Activated naive CD8-positive, alpha-beta T cell treated with anti-CD3 and anti-CD28 coated beads for 36 hours (primary cell): ENCODE measurements at places on chromosomes 3 and 15.
A peak's percentile ranks its signal among the peaks of the same experiment; 100 is the strongest.

- no peak for DNase-seq
These were observed 40.2 kb upstream of the TF start for GRCh38 chr3:133706033-133706432.

- DNase-seq = no peak
These were observed 92.1 kb upstream of the TSPAN3 start for GRCh38 chr15:77162872-77163633.

- no peak for DNase-seq
These were observed 138.3 kb downstream of the DIPK2A start for GRCh38 chr3:144109944-144110343.

DNA sequence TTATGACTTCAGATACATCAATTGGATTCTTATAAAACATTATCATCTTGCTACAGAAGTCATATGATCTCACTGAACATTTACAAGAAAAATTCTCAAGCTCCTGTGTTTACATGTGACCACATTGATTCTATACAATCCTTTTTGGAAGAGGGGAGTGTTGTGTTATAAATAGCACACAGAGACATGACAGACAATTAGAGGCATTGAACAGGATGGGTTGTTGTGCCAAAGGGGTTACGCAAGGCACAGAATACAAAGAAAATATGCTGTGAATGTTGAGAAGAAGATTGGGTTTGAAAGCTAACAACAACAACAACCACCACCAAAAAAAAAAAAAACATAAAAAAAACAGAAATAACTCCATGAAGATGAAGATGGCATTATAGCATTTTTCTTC lies 32.5 kb upstream of the TBL1XR1 start:
- no peak for DNase-seq

GRCh38 chr15:44536962-44537734 lies at the start of gene EIF3J:
EIF3J (plus strand) TSS chr15:44537147; CDS start chr15:44537195, 48 bp downstream.
- peak; percentile 97 for DNase-seq

GRCh38 chr15:36469311-36469966 lies 110.0 kb upstream of the CDIN1 start:
- no peak for DNase-seq

DNA sequence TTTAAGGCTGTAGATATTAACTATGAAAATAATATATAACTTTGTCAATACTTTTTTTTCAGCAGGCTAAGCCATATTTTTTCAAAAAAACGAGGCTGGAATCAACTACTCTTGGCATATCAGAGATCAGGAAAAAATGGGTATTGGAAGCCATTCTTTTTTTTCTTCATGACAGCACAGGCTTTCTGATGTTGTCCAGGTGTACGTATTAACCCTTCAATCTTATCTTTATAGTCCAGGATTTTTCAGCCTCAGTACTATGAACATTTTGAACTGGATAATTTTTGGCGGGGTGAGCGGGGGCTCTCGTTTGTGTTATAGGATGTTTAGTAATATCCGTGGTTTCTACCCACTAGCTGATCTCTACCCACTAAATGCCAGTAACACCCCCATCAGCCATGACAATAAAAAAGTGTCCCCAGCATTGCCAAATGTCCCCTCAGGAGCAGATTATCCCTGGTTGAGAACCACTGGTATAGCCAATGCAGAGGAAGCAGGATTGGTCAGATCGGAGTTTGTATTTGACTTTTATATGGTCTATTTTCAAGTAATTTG lies 52.0 kb downstream of the PLCL2 start:
- no peak for DNase-seq

- DNase-seq = no peak
These were observed 70.0 kb downstream of the EXOG start for GRCh38 chr3:38566215-38566528.

DNA sequence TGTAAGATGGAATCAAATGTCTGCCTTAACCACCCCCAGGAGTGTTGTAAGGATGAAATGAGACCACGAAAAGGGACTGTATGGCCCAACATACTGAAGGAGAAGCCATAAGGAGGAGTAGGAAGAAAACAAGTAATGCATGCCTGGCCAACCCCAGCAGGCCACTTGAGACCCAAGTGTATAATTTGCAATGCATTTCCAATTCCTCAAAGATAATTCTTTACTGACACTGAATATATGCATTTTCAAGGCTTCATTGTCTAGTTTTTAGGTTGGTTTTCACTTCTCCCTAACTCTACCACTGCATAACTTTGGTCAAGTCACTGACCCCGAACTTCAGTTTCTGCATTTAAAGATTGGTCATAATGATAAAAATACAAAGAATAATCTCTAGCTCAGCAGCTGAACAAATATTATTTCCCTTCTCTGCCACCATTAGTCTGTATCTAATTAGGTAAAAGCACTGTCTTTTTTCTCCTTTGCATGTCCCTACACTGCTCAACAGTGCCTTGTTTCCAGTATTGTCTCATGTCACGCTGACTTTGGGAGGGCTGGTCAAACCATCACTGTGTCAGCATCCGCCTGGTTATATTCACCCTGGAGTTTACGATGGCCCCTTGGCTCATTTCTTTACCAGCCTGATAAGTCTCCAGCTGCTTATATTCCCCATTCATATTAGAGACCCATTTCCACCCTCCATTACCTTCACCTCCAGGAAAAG lies 378.6 kb downstream of the NTRK3 start:
- DNase-seq = no peak

- no peak for DNase-seq
These were observed 97.5 kb downstream of the IGF1R start for GRCh38 chr15:98745650-98746374.

DNA sequence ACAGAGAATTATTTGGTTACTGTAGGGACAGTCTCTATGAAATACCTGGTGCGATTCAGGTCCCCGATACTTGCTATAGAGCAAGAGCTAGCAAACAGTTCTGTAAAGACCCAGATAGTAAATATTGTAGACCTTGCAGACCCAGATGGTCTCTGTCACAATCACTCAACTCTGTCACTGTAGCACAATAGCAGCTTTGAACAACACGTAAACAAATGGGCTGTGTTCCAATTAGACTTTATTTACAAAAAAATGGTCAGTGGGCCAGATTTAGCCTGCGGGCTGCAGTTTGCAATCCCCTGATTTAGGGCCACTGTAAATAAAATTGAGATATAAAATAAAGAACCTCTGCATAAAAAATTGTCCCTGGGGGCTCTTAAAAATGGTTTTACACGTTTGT lies 127.7 kb downstream of the SV2B start:
- no peak for DNase-seq

DNA sequence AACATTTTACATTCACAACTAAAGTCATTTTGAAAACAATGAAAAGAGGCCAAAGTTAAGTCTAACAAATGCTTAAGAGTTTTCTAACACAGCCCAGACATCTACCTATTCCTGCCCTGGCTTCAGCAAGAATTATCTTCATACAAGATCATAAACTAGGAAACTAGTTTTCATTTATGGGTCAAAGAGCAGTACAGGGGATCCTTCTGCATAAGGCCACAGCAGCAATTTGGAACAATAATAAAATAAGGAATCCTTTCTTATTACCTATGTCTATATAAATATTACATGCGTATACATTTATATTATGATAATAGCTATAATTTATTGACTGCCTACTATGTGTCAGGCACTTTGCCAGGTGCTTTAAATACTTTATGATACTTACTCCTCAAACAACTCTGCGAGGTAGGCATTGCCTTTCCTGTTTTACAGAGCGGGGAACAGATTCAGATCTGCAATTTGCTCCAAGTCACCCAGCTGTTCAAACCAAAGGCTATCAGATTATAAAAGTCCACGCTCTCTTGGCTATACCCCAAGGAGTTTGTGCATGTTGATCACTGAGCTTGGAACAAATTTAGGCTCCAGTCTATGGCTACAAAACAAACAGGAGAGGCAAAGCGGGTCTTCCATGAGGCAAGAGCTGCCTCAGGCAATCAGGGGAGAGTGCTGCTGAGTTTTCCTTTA lies 196.4 kb downstream of the RORA start:
- no peak for DNase-seq

DNA sequence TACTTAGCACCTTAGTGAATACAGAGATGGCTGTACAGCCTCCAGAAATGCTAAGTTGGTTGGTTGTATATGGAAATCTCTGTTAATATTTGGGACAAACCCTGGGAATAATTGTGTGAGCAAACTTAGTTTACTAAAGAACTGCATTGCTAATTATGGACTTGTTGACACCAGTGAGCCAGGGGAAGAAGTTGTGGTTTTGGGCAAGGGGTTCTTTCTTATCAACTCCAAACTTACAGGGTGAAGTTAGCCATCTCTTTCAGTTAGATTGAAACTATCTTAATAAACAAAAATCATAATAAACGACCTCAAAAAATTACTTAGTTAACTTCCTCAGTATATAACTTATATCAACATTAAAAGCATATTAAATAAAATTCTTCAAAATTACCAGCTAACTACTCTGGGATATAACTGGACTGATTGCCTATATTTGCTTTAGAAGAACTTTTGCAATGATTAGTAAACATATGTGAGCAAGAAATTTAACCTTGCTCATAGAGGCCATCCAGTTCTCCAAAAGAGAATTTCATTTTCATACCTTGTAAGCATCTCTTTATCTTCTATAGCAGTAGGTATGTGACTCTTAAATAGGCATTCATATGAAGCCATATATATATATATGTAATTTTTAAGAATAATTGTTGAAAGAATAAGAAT lies 24.7 kb downstream of the MBNL1 start:
- no peak for DNase-seq

DNA sequence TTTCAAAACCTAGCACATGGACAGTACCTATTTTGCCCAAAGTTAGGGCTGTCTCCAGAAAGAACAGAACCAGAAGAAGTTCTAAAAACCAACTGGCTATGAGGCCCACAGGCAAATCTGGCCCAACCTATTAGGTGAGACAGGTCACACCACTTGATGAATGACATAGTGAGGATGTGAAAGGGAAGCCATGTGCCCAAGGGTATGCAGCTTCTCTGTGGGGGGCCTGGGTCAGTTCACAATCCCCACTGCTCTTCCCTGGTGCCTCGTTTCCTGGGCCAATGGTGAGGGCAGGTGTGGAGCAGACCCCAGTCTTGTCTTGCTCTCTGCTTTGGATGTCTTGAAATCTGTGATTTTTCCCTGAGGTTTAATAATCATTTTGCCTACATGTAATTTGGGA lies 8.9 kb downstream of the INSYN1 start:
- no peak for DNase-seq

- DNase-seq = no peak
These were observed 38.7 kb downstream of the PDIA5 start for GRCh38 chr3:123105201-123106189.

DNA sequence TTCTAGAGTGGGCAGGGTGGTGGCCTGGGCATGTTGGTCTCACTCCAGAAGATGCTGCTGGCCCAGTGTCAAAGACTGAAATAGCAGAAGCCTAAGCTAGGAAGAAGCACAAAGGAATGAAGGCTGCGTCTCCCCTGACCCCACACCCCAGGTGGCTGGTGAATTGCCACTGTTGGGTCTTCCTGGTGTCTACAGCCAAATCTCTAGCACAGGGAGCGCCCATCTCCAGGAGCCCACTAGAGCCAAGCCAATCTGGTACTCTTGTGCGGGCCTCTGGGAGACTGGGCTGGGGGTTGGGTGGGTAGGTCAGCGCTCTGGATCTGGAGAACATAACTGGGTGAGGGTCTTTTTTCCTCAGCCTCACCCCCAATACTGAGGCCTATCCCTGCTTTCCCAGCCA lies 894 bp downstream of the TUSC2 start:
- DNase-seq = no peak

DNA sequence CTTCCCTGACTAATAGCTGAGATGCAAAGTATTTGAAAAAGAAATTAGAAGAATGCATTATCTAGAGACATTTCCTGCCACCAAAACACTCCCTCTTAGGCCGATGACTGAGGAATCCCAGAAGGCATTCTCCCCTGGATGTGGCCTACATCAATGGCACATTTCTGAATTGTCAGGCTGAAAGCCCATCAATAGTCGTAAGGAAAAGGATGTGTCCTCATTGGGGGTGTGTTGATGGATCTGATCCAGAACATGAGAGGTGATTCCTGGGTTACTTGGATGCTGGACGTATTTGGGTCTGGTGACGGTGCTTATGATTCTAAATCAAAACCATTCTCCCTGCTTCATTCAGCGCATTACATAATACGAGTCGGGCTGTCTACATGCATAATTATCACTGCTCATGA lies 216.9 kb upstream of the CDIN1 start:
- no peak for DNase-seq

DNA sequence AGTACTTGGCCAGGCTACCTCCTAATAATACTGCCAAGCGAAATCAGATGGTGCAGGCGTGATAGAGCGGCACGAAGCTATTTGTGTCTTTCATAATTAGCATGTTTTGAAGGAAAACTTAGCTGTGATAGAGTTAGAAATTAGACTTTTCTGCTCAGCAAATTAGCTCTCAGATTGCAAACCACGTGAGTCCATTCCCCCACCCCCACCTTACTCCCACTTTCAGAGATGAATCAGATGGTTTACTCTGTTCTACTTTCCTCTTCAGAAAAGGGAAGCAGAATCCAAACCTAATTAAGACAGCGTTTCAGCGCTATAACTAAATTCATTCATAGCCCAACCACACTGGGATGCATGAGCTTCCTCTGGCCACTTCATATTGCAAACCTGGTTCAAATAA lies 214.6 kb downstream of the SLCO3A1 start:
- no peak for DNase-seq

DNA sequence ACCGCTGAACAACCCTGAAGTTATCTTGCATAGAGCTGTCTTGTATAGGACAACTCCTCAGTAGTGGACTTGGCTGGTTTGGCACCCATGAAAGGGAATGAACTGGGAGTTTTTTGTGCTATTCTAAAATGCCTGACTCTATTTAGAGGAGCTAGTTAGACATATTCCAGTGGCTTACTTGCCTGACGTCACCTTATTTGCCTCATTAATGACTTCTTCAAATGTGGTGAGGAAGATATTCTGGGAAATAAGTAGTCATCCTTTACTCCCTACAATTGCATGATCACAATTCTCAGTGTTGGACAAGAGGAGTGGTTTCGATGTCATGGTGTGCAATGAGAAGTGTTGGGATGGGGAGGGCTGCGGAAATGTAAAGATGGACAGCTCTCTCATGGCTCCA lies 509.2 kb upstream of the MDFIC2 start:
- DNase-seq = no peak

- no peak for DNase-seq
These were observed 28.8 kb upstream of the GYG1 start for GRCh38 chr3:148962513-148962912.

- no peak for DNase-seq
These were observed 6.3 kb upstream of the ZXDC start for GRCh38 chr3:126481808-126482502.

- DNase-seq = no peak
These were observed 37.5 kb downstream of the TPM1 start for GRCh38 chr15:63079947-63080626.

DNA sequence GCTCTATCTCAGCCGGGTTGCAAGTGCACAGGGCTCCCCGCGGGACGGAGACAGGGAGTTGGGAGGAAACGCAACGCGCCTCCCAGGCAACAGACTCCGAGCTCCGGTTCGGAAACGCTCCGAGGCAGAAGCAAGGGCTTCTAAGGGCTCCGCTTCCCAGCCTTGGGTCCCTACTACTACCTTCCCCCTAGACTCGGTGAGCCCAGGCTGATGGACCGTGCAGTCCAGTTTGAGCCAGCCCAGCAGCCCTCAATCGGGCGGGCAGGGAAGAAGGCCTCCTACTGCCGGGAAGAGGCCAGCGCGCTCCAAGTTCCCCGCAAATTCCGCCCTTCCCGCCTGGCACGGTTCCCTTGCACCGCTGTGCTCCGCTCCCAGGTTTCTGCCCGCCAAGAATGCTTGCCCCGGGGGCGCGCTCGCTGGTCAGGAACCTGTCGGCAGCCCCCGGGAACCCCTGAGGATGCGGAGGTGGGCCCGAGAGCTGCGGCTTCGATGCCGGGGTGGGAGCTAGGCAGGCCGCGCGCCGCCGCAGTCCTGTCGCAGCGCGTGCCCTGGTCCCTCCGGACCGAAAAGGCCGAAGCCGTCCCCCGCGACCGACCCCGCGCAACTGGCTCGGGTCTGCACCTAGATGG lies 728 bp downstream of the TRANK1 start:
- peak; percentile 58 for DNase-seq
